ENCODE measurements at places on chromosomes 7 and 10.

- no peak for DNase-seq
Observed at GRCh38 chr10:96688789-96689188, 31.5 kb downstream of the PIK3AP1 start.

- no peak for DNase-seq
Observed at GRCh38 chr10:4201866-4202825, 417.1 kb upstream of the KLF6 start.

GRCh38 chr7:2048531-2048930, 184.2 kb downstream of the MAD1L1 start:
- no peak for DNase-seq

- no peak for DNase-seq
Observed at GRCh38 chr7:142827951-142828500, 26.9 kb upstream of the EPHB6 start.
